Stimulated activated CD4-positive, alpha-beta T cell treated with anti-CD3 and anti-CD28 coated beads, Interleukin-12 subunit alpha, Interleukin-12 subunit beta, amount 100 ng/mL, for 48 hours (primary cell): ENCODE measurements at places on chromosomes 6 and 20.

DNA sequence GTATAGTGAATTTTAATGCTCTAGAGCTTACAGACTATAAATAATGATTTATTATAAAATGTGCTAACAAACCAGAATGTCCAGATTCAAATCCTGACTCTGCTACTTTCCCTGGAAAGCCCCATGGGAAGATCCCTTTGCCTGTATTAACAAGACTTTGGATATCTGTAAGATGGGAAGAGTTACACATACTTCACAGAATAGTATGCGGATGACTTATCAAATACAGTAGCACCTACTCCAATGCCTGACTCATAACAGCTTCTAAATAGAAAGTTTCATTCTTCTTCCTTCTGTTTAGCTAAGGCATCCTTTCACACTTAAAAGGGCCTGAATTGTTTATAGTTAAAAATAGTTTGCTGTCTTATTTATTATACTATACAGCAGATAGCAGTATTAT is 166.3 kb downstream of the KCNQ5 start:
- DNase-seq = no peak

DNA sequence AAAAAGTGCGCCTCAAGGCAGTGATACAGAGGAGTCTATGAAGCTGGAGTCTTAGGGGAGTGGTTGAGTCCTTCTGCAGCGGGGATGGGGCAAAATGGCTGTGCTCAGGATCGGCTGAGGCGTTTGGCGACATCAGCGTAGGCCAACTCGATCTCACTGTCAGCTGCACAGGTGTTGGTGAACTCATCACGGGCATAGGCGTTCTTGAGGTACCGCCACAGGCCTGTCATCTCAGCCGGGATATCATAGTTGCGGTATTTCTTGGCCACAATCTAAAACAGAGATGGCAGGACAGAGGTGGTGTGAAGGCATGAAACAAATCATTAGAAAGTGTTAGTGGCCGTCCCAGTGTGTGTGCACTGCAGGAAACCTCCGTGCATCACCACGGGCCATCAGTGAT is 112.7 kb downstream of the CLIC5 start:
- no peak for DNase-seq

DNA sequence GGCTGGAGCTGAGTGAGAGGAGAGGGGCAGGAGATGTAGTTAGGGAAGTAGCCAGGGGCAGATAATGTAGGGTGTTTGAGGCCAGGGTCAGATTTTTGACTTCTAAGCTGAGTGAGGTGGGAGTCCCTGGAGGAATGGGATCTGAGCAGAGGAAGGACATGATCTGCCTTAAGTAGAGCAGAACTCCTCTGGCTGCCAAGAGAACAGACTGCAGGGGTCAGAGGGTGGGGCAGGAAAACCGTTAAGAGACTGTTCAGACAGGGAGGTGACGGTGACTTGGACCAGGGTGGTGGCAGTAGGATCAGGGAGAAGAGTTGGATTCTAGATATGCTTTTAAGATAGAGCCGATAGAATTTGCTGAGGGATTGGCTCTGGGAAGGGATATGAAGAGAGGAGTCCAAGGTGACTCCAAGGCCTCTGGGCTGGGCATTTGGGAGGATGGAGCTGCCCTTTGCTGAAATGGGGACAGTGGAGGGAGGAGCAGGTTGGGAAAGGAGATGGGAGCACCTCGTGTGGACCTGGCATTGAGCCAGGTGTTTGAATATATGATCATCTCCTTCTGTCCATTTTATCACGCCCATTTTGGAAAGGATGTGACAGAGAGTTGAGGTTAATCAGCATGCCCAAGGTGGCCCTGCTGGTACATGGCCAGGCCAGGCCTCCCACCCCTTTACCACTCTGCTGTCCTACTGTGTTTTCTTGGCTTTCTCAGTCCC is 18.8 kb downstream of the EYA2 start:
- no peak for DNase-seq

DNA sequence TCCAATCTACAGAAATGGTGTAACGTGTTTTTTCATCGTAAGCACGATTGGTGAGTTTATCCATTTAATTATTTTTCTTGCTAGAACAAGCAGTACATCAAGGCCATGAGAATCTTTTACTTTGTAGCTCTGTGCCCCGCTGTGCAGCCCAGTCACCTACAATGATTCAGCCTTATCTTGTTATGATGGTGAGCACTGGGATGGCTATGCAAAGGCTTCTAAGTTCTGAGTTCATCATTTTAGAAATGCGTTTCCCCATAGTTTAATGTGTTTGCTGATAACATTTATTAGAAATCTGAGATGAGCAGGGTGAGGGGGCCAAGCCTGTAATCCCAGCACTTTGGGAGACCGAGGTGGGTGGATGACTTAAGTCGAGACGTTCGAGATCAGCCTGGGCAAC is 111.8 kb upstream of the QKI start:
- DNase-seq = no peak

GRCh38 chr20:56428410-56428809 is 16.4 kb downstream of the CASS4 start:
- DNase-seq = no peak
